ENCODE measurements at places on chromosomes 11 and 22.

DNA sequence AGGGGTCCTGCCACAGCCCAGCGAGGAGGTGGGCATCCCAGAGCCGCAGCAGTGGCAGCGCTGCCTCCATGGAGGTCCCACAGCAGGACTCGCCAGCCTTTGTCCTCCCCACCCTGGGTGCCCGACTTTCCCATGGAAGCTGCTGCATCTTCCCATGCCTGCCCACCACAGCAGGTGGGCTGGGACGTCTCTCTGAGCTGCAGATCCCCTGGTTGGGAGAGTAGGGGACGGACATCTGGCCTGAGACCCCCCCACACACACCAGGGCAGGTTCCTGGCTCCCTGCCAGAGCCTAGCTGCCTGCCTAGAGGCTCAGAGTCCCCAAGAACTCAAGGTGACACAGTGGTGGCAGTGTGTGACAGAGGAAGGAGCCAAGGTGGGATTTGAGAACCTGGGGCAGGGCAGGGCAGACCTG lies 21.5 kb upstream of the PRR5 start:
- no peak for DNase-seq

- DNase-seq, result no peak
Observed at GRCh38 chr11:1760351-1761109, 3.2 kb downstream of the CTSD start.

- DNase-seq, result no peak
Observed at GRCh38 chr11:69745201-69745600, 29.9 kb downstream of the FGF4 start.

DNA sequence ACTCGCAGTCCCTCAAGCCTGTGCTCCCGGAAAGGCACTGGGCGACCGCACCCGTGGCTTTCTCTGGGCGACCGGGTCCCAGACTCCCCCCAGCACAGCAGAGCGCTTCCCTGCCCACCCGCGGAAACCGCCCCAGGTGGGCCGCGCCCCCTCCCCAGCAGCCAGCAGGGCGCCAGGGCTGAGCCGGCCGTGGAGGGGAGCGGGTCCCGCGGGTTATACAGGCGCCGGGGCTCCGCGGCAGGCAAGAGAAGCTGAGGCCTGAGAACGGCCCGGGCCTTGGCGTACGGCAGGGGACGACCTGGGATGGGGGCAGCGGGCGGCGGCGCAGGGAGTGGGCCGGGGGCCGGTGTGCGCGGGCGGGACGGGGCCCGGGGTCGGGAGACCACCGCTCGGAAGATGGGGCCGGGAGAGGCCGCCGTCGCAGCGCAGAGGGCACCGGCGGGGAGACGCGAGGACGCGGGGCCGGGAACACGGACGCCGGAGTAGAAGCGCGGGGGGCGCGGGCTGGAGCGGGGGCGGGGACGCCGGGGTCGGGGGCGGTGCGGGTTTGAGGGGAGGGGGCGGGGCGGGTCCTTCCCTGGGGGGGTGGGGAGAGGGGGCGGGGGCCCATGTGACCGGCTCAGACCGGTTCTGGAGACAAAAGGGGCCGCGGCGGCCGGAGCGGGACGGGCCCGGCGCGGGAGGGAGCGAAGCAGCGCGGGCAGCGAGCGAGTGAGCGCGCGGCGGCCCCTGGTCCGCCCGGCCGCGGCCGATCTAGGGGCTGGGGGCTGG lies at the start of gene MDK:
Gene MDK, plus strand, starts transcription at position 622 of the 771 bp plus-strand sequence. CDS start 389 bp downstream, outside the sequence.
- DNase-seq, result no peak

GRCh38 chr22:26463101-26463661 lies 20.4 kb downstream of the HPS4 start:
- no peak for DNase-seq

DNA sequence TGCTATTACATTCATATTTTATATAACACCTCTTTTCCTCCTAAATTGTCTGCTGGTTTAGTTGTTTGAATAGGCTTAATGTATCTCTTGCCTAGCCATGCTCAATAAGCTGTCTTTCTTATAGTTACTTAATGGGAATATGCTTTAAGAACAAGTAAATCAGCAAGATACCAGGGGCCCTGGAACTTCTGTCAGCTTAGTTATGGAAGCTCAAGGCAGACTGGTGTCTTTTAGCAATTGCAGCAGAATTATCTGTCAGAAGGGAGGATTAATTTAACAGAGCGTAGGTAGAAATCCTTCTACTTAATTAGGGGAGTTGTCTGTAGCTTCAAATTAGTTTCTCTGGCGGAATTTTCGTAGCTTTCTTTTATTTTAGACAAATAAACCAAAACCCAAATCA lies 94.9 kb downstream of the C11orf91 start:
- no peak for DNase-seq

- DNase-seq, result no peak
Observed at GRCh38 chr11:15793043-15793996, 563.0 kb downstream of the SOX6 start.

DNA sequence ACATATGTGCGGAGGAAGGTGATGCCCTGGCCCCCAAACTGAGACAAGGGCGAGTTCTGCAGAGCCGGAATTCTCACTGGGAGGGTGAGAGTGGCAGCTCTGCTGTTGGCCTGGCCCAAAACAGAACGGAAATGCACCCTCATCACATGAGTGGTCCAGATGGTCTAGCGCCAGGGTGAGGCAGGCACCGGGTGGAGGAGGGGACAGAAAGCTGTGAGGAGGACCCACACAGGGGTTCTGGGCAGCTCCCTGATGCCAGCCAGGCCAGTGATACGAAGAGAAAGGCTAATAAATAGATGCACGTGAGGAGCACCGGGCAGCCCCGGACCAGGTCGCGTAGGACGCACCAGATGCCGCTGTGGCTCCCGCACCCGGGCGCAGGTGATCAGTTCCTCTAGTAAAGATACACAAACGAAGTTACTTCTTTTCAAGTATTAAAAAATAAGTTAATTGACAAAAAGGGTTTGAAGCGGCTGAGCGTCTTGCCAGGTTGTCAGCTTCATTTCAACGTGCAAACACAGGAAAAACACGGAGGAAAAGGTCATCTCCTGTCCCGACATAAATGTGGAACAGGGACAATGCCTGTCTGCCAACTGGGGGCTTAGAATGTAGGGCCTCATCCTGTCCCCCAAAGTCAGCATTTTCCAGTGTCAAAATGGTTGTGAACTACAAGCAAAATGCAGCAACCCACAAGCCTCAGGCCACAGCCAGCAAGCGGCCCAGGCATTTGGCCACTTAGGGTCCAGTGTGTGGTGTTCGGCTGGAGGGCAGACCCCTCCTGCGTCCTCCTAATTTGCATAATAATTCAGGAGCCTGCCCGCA lies 15.3 kb upstream of the BID start:
- no peak for DNase-seq

DNA sequence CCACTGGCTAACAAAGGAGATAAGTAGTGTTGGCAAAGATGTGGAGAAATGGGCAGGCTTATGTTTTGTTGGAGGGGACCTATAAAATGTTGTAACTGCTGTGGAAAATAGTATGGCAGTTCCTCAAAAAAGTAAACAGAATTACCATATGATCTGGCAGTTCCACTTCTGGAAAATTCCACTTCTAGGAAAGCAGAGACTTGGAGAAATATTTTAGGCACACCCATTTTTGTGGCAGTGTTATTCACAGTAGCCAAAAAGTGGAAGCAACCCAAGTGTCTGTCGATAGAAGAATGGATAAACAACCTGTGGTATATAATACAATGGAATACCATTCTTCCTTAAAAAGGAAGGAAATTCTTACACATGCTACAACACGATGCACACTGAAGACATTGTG lies 57.0 kb upstream of the ADORA2A start:
- DNase-seq, result no peak

GRCh38 chr11:115122274-115122673 lies 381.9 kb downstream of the CADM1 start:
- DNase-seq, result no peak

- no peak for DNase-seq
Observed at GRCh38 chr11:7967826-7968225, 2.6 kb upstream of the NLRP10 start.

DNA sequence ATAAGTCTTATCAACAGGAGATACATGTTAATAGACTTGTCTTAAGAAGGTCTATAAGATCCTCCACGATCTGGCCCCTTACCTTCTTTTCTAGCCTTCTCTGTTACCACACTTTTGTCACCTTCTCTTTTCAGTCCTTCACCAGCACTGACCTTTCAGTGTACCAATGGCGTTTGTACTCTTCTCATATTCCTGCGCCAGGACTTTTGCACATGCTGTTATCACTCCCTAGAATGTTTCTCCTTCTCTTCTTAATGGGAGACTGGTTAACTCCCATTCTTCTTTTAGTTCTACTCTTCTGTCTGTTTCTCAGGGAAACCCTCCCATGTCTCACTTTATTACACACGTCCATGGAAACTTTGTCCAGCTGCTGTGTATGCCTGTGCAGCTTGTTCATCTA lies 4.4 kb upstream of the EED start:
- DNase-seq, result no peak

- DNase-seq, result no peak
Observed at GRCh38 chr22:46087816-46088277, 62.5 kb upstream of the PPARA start.

GRCh38 chr22:50660306-50660705 lies 12.3 kb upstream of the SHANK3 start:
- DNase-seq, result no peak

DNA sequence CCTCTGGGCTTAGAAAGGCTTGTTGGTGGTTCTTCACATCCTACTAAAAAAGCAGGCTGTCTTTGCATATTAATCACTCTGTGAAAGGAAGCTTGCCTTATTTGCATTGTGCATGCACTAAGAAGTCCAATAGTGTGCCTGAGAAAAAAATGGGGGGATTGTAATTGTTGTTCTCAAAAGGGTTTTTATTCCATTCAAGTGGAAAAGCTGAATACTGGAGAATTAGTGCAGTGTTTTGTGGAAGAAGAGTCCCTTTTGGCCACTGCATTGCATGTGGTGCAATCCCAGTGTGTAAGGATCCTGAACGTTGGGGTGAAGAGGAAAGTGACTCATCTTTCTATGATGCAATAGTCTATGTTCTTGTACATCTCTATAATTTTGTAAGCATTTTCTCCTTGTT lies 16.5 kb downstream of the NCAM1 start:
- DNase-seq, result no peak

- no peak for DNase-seq
Observed at GRCh38 chr11:118401880-118402590, 629 bp downstream of the ATP5MG start.

DNA sequence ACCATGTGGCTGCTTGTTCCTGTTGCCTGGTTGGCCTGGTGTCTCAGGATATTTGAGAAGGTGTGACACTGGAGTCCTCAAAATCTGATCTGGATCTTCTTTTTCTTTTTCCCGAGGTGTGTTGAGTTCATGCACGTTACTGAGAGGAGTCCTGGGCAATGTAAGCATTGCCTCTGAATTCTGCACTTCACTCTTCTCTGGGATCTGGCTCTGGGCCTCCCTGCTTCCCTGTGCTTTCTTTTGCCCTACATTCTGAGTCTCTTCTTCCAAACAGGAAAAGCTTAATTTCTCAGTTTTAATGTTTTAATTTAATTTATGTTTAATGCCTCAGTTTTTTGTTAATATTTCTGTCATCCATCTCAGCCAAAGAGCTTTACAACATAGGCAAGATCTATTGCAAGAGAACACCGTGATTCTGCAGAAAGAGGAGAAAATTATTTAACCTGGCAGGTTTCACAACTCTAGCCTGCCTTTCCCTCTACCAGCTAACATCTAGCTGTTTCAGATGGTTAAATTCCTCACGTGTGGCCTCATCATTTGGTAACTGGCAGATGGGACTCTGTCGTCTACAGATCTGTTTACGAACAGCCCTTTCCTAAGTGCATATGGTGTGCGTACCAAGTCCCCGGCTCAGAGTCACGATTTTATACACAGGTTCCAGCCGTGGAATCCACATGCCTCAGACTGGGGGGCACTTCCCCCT lies 24.7 kb downstream of the LDLRAD3 start:
- no peak for DNase-seq

- DNase-seq, result no peak
Observed at GRCh38 chr11:74069146-74070046, 60.5 kb upstream of the UCP3 start.

DNA sequence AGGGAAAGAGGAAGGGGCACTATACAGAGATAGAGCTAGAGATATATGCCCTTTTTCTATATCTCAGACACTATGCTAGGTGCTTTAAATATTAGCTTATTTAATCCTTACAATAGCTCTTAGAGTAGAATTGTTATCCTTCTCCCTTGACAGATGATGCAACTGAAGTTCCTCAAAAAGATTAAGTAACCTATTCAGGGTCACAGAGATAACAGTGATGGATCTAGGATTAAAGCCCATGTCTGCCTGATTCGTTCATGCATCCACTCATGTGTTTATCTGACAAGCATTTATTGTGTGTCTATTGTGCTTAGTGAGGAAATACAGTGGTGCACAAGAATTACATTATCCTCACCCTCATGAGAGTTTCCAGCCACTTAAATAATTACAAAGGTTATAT lies 8.7 kb downstream of the CCDC83 start:
- DNase-seq, result no peak

- no peak for DNase-seq
Observed at GRCh38 chr22:47065756-47066615, 303.5 kb downstream of the TBC1D22A start.

DNA sequence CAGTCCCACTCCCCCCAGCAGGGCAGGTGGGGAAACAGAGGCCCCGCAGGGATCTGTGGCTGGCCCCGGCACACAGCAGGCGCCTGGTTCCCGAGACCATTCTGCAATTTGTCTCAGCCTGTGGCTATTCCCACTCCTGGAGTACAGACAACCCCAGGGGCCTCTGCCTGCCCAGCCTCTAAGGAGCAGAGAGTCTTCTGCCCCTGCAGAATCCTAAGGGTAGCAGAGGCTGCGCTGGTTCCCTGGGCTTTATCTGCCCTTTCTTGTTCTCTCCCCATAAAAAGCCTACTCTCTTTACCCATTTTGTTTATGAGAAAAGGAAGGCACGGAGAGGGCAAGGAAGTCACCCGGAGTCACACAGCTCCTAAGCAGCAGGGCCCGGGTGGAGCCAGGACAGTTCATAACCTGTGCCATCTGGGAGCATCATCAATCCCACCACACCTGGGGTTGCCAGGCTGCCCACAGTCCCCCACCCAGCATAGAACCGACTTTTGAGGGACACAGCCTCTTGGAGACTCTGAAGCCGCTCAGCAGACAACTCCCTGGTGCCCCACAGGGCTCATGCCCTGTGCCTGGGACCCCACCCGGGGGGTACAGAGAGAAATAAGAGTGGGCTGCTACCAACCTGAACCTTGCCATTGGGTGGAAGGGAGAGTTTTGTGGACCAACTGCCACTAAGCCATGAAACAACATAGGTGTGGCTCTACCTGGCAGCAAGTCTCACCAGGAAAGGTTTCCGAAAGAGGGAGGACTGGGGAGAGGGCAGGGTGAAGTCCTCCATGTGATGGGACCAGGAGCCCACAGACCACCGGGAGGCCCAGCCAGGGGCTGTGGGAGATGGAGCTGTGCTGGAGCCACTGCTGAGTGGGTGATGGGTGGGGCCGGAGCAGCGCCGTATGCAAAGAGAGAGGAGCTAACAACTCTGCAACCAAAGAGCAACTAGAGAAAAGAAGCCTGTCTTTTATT lies 17.2 kb upstream of the LINC01488 start:
- no peak for DNase-seq
